ENCODE measurements at places on chromosomes 2 and 18. TPM values are rescaled to one million over a fixed set of nuclear protein-coding genes. Genes with fewer than 3 reads are reported as not detected.

Gene NYAP2
- 0.04 TPM for total RNA-seq

DNA sequence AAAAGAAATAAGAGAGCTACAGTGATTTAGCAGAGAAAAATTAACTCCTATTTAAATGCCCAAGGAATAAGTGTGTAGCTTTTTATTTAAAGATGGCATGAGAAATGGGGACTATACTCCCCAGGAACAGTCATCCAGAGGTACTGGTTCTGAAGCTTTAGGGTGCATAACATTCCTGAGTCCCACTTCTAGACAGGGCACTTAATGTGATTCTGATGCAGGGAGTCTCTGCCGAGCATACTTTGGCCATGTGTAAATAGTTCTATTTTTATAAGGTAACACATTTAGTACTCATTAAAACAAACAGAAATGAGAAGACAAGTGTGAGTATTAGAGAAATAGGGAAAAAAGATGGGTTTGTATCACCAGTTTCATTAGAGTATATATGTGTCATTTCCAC lies 154.7 kb upstream of the WDSUB1 start:
- no peak for DNase-seq
- H3K36me3 ChIP-seq, result peaks cover 2% of the 10 kb centered on the region
- no peak overlapping the region for H3K27ac ChIP-seq
- H3K27me3 ChIP-seq, result no peaks in the 10 kb centered on the region

DNA sequence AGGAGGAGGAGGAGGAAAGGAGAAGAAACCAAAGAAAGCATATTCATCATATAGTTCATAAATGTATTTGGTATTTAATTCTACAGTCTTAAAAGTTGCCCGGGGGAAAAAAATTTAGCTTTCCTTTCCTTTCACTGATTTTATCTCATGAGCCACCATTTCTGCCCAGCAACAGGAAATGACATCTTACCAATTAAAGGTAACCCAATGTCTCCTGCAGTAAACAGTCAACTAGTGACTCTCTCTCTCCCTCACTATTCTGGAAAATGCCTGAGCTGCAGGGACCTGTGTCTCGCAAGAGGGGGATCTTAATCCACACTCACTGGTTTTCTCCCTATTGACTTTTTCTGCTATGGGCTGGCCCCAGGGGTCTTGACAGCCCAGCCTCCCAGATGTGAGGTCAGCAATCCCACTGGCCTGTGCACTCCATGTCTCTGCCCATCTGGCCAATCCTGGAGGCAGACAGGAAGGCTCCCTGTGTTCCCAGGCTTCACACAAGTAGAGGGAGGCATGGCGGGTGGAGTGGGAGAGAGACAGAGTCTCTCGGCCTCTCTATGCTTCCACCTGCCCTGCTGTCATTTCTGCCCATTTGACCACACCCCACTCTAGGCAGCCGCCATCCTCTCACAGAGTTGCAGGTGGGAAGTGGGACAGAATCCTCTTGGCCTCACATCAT lies 85.4 kb upstream of the CABLES1 start:
- H3K27me3 ChIP-seq, result peaks cover 41% of the 10 kb centered on the region
- no peaks in the 10 kb centered on the region for H3K4me1 ChIP-seq
- H3K36me3 ChIP-seq, result no peaks in the 10 kb centered on the region
- no peak overlapping the region for H3K4me3 ChIP-seq

- no peaks in the 10 kb centered on the region for H3K4me1 ChIP-seq
- no peaks in the 10 kb centered on the region for H3K36me3 ChIP-seq
- DNase-seq, result no peak
- no peaks in the 10 kb centered on the region for H3K27me3 ChIP-seq
These were observed 14.7 kb downstream of the ARHGAP25 start for GRCh38 chr2:68749345-68749744.

- H3K36me3 ChIP-seq, result no peaks in the 10 kb centered on the region
- DNase-seq, result peak; percentile 79
- H3K27me3 ChIP-seq, result no peaks in the 10 kb centered on the region
- H3K4me3 ChIP-seq, result peak overlapping the region; percentile 43
- H3K4me1 ChIP-seq, result peaks cover 6% of the 10 kb centered on the region
These were observed 72.9 kb downstream of the EN1 start for GRCh38 chr2:118774458-118775133.

DNA sequence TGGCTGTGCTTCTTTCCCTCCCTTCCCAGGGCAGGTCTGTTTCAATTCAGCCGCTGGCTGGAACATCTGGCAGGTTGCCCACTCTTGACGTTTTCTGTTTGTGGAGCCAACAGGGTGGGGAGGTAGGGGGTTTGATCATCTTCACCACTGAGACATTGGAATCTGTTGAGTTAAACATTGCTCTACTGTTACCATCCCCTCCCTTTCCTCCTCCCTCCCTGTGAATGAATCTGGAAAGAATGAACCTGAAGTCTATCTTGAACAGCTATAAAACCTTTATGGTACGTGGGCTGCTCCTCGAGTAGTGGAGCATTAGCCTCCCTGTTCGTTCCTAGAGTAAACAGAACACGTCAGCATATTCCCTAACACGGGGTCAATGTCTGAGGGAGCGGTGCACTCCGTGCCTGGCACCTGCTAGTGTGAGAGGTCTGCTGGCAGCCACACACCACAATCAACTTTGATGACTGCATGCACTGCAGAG lies 249.9 kb upstream of the RBBP8 start:
- DNase-seq, result no peak
- no peaks in the 10 kb centered on the region for H3K4me1 ChIP-seq
- no peak overlapping the region for H3K27ac ChIP-seq
- peaks cover 9% of the 10 kb centered on the region for H3K27me3 ChIP-seq
- H3K4me3 ChIP-seq, result no peak overlapping the region
- no peaks in the 10 kb centered on the region for H3K36me3 ChIP-seq

DNA sequence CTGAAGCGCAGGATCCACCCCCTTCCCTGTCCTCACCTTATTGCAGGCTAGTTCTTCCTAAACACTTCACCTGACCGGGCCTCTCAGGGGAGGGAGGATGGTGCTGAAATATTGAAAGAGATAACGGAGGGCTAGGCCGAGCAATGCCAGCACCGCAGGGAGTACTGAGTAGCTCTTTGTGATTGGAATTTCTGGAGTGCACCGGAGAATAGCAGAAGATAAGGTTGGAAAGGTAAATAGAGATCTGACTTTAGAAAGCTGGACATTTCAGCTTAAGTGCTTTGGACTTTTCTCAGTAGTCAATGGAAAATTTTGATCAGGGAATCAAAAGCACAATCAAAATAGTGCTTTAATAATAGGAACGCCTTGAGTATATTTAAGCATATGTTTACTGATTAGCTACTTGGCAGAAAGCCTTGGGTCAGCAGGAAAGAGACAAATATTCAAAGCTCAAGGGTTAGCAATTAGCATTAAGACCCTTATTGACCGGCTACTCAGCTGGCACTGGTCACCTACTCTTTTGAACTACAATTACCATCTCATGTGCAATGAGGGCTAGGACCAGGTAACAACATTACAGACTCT lies 142.9 kb upstream of the NDUFV2 start:
- H3K4me1 ChIP-seq, result peaks cover 3% of the 10 kb centered on the region
- DNase-seq, result no peak
- no peak overlapping the region for H3K27ac ChIP-seq
- no peaks in the 10 kb centered on the region for H3K36me3 ChIP-seq
- H3K27me3 ChIP-seq, result no peaks in the 10 kb centered on the region

Data from K562 (cell line).